Cerebellar nuclear complex (tissue), 1 donor: ENCODE measurements at places on chromosomes 13 and 19.

GRCh38 chr19:21765151-21765550 lies 2.2 kb downstream of the ZNF100 start:
- DNase-seq, result no peak

- DNase-seq, result no peak
Observed at GRCh38 chr19:34649886-34650543, 26.9 kb downstream of the SCGB2B2 start.

DNA sequence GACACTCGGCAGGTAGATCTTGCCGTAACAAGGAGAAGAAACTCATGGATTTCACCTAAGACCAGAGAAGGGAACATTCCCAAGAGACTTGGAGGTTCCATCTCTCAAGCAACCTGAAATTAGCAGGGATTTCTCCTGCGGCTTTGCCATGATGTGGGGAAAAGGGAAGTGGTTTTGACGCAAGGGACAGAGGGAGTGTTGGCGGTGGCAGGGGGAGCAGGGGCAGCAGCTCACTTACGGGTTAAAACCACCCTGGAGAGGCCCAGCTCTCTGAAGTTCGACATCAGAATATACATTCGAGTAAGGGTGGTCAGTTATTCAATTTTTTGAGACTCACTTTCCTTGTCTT lies 76.1 kb upstream of the POMP start:
- no peak for DNase-seq

GRCh38 chr13:32175307-32175706 lies 139.9 kb downstream of the ZAR1L start:
- DNase-seq, result no peak

GRCh38 chr19:28169168-28169887 lies 1043.6 kb downstream of the UQCRFS1 start:
- DNase-seq, result no peak

GRCh38 chr13:50911081-50911631 lies 1.6 kb downstream of the RNASEH2B start:
- no peak for DNase-seq

GRCh38 chr13:54016542-54016941 lies 987.9 kb downstream of the OLFM4 start:
- no peak for DNase-seq

DNA sequence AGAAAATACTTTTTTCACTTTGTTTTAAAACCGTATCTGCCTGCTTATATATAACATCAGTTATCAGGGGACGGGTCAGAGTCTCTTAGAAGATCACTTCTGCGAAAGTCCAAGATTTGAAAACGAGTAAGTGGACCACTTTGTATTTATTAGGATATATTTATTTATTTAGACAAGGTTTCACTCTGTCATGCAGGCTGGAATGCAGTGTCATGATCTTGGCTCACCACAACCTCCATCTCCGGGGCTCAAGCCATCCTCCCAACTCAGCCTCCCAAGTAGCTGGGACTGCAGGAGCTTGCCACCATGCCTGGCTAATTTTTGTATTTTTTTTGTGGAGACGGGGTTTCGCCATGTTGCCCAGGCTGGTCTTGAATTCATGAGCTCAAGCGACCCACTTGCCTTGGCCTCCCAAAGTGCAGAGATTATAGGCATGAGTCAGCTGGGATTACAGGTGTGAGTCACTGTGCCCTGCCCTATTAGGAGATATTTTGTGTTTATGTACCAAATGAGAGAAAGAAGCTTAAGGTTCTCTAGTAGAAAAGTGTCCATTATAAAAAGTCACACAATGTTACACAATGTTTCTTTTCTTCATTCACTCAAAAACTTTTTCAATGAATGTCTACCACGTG lies 39.5 kb downstream of the RASL11A start:
- no peak for DNase-seq

GRCh38 chr19:34501339-34502320 lies 20.1 kb downstream of the WTIP start:
- no peak for DNase-seq

GRCh38 chr13:35191883-35192282 lies 249.8 kb downstream of the NBEA start:
- DNase-seq, result no peak

- DNase-seq, result no peak
Observed at GRCh38 chr13:109093998-109094397, 464.6 kb downstream of the MYO16 start.

- no peak for DNase-seq
Observed at GRCh38 chr19:45467115-45467455, 711 bp upstream of the FOSB start.
